ENCODE measurements at places on chromosomes 4 and X. TPM values are rescaled to one million over a fixed set of nuclear protein-coding genes. Genes with fewer than 3 reads are reported as not detected.

DNA sequence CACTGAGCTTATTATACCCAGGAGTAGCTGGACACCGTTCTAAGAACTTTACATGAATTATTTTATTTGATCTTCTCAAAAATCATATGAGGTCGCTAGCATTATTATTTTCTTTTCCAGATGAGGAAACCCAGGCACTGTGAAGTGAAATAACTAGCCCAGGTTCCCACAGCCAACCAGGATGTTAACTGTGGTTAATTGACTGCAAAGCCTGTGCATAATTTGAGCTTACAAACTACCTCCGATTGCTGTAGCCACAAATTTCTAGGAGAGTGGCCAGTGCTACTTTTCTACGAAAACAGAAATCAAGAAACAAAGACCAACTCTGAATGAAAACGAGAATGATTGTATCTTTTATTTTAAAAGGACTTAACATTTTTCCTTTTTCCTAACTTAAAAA, 27.2 kb downstream of the SPRY1 start:
- no peaks in the 10 kb centered on the region for H3K36me3 ChIP-seq
- H3K4me3 ChIP-seq, result no peak overlapping the region
- H3K27ac ChIP-seq, result no peak overlapping the region
- H3K27me3 ChIP-seq, result no peaks in the 10 kb centered on the region
- no peaks in the 10 kb centered on the region for H3K4me1 ChIP-seq
- no peak for DNase-seq

FAM47A gene
- not detected for total RNA-seq

PPARGC1A gene
- total RNA-seq, result 1.3 TPM

DNA sequence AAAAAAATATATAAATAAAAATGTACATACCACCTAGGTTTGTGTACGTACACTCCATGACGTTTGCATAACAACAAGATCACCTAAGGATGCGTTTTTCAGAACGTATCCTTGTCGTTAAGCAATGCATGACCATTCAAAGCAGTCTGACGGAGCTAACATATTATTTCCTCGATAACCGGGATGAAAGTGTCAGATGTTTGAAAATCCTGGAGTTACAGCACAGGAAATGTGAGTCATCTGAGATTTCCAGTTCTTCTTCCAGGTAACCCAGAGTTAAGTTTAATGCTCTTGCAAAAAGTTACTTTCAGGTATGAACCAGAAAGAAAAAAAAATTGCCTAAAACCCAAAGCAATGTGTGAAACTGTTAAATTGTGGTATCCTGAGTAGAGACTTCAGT, 107.9 kb downstream of the LDB2 start:
- no peak overlapping the region for H3K27ac ChIP-seq
- no peaks in the 10 kb centered on the region for H3K27me3 ChIP-seq
- no peaks in the 10 kb centered on the region for H3K4me1 ChIP-seq
- H3K4me3 ChIP-seq, result no peak overlapping the region

- H3K36me3 ChIP-seq, result no peaks in the 10 kb centered on the region
- peak overlapping the region; percentile 38 for H3K4me3 ChIP-seq
- peaks cover 22% of the 10 kb centered on the region for H3K4me1 ChIP-seq
- no peaks in the 10 kb centered on the region for H3K27me3 ChIP-seq
These were observed 21.3 kb upstream of the ADRA2C start for GRCh38 chr4:3744901-3745300.

MBNL3 gene
- total RNA-seq, result 3.5 TPM

NRK gene
- total RNA-seq, result 5.7 TPM

DNA sequence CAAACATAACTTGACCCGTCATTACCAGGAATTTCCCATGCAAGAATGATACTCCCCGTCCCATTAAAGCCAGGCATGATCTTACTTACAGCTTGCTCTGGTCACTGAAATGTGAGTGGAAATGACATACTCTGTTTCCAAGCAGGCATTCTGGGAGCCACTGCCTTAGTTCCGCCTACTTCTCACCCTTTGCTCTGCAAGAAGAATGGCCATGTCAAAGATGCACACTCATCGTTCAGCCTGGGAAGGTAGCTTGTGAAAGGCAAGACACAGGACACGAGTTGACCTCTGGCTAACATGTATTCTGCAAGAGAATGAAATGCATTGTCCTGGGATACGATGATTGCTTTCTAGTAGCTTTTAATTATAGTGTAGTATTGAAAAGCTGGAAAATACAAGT, 1144.4 kb downstream of the NLGN4X start:
- H3K27ac ChIP-seq, result no peak overlapping the region
- no peaks in the 10 kb centered on the region for H3K36me3 ChIP-seq
- no peak overlapping the region for H3K4me3 ChIP-seq
- H3K4me1 ChIP-seq, result no peaks in the 10 kb centered on the region

LUZP4 gene
- not detected for total RNA-seq

GRCh38 chr4:173532725-173533511, 2.9 kb upstream of the HAND2 start:
- H3K36me3 ChIP-seq, result no peaks in the 10 kb centered on the region
- peak overlapping the region; percentile 7 for H3K27ac ChIP-seq
- no peak for DNase-seq
- no peaks in the 10 kb centered on the region for H3K27me3 ChIP-seq
- no peak overlapping the region for H3K4me3 ChIP-seq
- H3K4me1 ChIP-seq, result peaks cover 8% of the 10 kb centered on the region
